Activated CD8-positive, alpha-beta memory T cell treated with anti-CD3 and anti-CD28 coated beads, Interleukin-2, amount 50 U/mL, for 4 hours (primary cell): ENCODE measurements at places on chromosomes 2 and 18.

GRCh38 chr2:10387033-10387432 is 61.1 kb downstream of the ODC1 start:
- no peak for DNase-seq

DNA sequence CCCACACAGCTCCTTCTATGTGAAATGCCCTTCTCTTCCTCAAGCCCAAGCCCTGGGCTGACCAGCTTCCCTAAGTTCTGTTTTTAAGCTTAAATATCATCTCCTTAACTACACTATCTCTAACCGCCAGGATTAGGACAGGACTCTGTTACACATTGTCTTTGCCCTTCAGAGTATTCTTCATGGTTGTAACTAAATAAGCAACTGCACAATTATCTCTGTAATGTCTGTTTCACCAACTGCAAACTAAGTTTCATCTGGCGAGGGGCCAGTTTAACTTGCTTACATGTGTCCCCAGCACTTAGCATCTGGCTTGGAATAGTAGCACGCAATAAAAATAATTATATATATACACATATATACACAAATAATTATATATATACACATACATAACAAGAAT is 1.1 kb upstream of the ERMN start:
- DNase-seq: no peak

DNA sequence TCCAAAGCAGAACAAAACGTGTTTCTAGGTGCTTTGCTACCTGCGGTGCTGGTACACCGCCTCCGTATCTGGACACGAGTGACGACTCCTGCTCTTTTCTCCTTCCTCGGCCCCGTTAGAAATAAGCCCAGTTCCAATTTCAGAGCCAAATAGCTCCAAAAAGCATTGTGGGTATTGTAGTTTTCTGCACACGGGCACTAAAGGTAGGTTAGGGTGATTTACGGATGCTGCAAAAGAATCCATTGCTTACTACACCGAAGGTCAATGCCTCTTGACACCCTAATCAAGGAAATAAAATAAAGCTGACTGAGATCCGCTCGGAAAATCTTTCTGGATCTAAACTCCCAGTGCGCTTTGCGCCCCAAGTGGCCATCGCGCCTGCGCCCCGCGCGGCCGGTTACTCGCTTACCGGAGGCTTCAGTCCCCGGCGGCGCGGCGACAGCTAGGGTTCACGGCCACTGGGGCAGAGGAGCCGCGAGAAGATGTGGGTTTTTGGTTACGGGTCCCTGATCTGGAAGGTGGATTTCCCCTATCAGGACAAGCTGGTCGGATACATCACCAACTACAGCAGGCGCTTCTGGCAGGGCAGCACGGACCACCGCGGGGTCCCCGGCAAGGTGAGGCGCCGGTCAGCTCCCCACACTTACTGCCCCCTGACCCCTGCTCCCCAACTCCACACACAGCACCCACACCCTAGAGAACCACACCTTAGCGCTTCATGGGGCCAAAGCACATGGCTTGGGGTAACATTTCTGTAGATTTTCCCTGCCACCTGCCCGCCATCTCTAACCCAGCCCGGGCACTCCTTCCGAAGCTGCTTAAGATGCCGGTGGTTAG is at the start of gene CHAC2:
Gene CHAC2, plus strand, starts transcription at position 400 of the 837 bp plus-strand sequence. Its CDS starts 83 bp downstream, at position 483.
- DNase-seq: peak; percentile 83

GRCh38 chr2:70240599-70240998 is 7.8 kb downstream of the TIA1 start:
- DNase-seq: no peak

GRCh38 chr2:65349863-65350262 is 82.5 kb downstream of the SPRED2 start:
- DNase-seq: no peak

DNA sequence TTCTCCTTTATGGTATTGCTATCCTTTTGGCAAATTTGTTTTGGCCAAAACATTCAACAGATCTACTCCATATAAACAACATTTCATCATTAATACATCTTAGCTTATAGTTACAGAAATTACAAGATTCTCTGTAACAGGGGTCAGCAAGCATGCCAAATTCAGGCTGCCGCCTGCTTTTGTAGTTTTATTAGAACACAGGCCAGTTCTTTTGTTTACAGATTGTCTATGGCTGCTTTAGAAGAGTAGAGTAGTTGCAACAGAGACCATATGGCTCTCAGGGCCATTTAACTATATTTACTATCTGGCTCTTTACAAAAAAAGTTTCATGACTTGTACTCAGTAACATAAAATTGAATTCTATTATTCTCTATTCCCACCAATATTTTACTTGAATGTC is 53.9 kb downstream of the LNPK start:
- DNase-seq: no peak

- DNase-seq: no peak
Observed at GRCh38 chr2:8146132-8147005, 535.5 kb upstream of the ID2 start.

GRCh38 chr2:46439582-46439981 is 39.8 kb upstream of the TMEM247 start:
- DNase-seq: no peak

DNA sequence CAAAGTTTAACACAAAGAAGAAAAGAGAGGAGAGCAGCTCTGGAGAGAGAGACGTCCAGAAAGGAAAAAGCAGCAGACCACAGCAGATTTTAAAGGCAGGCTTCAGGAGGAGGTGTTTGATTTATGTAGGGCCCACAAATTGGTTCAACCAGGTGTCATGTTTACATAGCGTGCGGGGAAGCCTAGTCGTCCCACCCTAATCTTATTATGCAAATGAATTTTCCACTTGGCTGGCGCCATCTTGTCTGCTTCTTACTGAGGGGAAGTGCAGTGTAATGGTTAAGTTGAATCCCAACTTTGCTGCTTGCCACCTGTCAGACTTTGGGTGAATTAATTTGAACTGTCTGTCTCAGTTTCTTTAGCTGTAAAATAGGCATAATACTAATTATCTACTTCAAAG is 282.4 kb upstream of the CYRIA start:
- DNase-seq: no peak

- no peak for DNase-seq
Observed at GRCh38 chr2:132429941-132430573, 13.5 kb downstream of the GPR39 start.

- no peak for DNase-seq
Observed at GRCh38 chr2:234198976-234199375, 148.5 kb downstream of the SPP2 start.

- no peak for DNase-seq
Observed at GRCh38 chr2:163185160-163185559, 346.6 kb upstream of the KCNH7 start.

DNA sequence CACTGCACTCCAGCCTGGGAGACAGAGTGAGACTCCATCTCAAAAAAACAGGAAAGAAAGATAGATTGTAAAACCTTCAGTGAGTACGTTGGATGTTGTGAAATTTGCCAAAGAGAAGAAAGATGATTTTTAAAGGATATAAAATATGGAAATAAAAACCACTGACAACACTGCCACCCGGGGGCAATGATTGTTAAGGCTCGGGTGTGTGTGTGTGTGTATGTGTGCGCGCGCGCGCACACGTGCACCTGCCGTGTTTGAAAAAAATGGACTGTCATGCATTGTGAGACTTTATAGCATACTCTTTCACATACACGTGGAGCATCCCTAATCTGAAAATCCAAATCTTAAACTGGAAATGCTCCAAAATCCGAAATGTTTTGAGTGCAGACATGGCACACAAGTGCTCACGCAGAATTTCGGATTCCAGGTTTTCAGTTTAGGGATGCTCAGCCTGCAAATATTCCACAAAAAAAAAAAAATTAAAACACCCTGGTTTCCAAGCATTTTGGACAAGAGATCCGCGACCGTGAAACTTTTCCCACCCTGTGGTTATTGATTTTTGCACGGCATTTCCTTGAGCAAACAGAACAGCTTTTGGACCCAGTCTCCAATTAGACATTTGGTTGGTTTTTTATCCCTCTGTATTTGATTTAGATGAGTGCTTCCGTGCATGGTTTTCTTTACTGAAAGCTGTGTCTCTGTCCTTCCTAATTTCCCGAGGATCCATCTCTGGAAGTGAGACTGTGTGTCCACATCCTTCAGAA is 269.2 kb downstream of the AGAP1 start:
- no peak for DNase-seq

DNA sequence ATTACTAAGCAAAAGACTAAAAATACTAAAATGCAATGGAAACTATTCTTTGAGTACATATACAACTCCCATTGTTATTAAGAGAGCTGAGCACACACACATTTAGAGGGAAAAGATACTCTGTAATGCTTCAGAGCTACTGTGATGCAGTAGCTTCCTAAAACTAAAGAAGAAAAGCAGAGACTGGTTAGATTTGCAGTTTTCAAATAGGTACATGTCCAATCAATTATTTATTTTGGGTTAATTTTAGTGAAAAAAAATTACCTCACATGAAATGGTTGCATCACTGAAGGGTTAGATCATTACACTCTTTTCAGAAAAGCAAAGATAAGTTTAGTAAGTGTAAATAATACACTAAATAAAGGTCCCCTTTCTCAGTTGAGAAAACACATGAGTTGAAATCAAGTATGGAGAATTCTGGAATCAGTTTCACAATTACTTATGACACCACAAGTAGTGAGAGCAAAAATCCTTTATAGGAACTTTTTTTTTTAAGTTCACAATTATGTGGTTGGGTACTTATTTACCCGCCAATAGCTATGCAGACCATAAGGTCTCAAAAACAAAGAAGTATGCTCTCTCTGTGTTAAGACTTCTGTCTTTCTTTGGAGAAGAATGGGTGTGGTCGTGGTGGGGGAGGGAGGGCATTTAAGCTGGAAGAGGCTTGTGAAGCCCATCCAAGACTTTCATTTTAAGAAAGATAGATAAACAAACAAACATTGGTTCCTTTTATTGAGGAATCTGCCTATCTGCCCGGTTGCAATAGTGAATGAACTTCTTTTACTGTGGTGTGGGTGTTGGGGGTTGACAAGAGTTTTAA is 25.3 kb upstream of the SERTAD2 start:
- no peak for DNase-seq

DNA sequence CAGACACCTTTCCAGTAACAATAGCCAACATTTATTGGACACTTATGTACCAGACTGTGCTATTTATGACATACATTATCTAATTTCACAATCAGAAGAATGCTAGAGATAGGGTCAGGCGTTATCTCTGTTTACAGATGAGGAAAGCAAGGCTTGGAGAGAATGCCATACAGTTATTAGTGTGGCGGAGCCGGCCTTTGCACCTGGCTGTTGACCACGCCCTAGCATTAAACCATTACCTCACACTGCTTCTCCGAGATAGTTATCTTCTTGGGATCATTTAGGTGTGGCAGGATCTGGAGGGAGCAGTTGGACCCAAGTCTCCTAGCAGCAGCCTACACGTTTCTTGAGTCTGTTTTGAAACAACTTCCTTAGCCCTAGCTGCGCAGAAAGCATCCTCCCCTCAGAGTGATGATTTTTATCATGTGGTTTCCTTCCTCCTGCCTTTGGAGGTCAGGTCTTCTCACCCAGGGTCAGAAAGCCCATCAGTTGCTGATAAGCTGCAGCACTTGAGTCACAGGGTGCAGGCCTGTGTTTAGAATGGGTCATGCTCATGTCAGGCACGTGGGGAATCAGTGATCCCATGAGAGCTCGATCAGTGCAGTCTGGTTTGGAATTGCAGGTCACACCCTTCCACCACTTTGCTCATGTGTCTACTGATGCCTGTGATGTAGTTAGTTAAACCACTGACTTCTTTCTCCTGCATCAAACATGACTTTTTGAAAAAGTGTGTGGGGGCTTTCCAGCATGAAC is 118.2 kb downstream of the SPTBN1 start:
- peak; percentile 68 for DNase-seq

GRCh38 chr18:2901423-2901985 is 54.7 kb downstream of the EMILIN2 start:
- no peak for DNase-seq

GRCh38 chr2:158984604-158985135 is 16.2 kb downstream of the TANC1 start:
- no peak for DNase-seq

DNA sequence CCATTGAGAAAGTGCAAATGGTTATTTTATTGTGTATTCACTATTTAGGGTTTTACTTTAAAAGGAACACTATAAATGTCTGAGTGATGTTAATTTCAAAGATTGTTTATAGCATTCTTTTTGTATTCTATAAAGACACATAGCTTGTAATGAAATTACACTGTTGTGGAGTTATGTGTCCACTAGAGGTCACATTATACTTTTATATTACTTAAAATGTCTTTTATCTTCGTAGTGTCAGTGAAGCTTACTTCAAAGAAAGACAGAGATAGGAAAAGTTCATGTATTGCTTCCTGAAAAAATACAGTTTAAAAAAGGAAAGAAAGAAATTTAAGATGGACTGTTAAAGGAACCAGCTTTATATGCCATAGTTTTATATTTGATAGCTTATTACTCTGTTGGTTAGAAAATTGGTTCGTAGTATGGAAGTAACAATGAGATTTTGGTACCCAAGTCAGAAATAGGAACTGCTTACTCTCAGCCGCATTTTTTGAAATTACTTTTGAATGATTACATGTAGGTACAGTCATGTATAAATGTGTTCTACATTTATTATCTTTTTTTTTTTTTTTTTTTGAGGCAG is 20.5 kb downstream of the APLF start:
- DNase-seq: no peak

GRCh38 chr2:232480201-232481190 is 7.1 kb downstream of the ECEL1 start:
- peak; percentile 6 for DNase-seq

GRCh38 chr2:203949228-203949627 is 12.7 kb downstream of the ICOS start:
- no peak for DNase-seq

DNA sequence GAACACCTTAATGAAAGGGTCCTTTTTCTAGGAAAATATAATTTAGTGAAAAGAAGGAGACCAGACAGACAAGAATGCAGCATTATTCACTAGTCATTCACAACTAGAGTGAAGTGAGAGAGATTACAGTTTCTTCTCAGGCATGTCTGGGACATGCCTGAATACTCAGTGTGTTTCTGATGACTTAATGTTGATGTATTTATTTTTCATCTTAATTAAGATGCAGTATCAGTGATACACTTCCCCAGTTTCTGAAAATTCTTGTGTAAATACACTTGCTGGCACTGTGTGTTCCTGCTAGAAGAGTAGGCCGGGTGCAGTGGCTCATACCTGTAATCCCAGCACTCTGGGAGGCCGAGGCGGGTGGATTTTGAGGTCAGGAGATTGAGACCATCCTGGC is 143.6 kb downstream of the MYO3B start:
- DNase-seq: no peak
